ENCODE measurements at places on chromosomes 11 and 22. TPM values are rescaled to one million over a fixed set of nuclear protein-coding genes. Genes with fewer than 3 reads are reported as not detected.

PRR5 gene
- total RNA-seq: 13.7 TPM

IL18 gene
- 1.2 TPM for total RNA-seq

OR6A2 gene
- total RNA-seq: not detected

SERPING1 gene
- total RNA-seq: not detected

CLDN5 gene
- total RNA-seq: not detected

GAB4 gene
- total RNA-seq: not detected

SYCE3 gene
- total RNA-seq: not detected

OR4S2 gene
- total RNA-seq: not detected

DNA sequence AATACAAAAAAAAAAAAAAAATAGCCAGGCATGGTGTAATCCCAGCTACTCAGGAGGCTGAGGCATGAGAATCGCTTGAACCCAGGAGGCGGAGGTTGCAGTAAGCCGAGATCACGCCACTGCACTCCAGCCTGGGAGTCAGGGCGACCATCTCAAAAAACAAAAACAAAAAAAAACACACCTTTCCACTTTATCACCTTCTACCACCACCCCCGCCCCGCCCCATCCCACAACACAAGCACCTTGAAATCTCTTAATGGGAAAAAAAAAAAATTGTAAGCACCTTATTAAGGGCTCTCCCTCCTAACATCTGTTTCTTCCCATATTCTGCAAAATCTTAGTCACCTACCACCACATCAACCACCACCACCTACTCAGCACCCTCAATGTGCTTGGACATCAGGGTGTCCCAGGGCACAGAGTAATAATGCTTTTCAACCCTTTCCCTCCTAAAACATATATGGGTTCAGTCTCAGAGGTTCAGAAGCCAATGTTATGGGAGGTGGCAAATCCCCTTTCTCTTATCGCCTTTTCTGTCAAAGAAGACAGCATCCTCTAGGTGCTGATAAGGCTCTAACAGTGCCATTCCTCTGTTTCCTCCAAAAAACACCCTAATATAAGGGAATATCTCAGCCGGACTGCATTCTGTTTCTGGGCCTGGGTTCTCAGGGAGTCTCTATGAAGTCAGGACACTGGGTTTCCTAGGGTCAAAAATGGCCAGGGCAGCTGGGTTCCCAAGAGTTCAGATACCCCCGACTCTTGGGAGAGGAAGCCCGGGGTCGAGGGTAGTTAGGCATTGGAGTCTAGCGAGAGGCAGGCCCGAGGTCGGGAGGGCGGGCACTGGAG, 718 bp downstream of the INTS5 start:
- DNase-seq: no peak

DNA sequence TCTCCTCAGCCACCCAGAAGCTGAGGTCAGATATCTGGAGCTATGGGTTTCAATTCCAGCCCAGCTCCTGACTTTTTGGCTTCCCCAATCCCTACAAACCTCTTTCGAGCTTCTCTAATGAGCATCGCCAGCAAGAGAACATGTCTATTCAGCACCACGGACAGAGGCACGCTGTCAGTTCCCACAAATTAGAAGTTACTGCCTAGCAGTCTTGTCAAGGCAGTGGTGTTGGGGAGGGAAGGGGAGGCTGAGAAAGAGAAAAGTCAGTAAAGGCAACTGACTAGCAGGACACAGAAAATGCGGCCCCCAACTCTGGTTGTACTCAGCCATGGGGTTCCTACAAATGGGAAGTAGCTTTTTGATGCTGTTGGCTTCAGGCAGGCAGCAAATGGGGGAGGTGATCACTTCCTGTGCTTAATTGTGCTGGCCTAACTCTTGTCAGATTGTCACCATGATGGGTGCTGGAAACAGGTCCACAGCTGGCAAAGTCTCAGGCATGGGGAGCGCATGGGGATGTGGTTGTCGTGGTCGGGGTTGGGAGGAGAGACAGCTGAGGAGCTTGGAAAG, 205.9 kb downstream of the ST3GAL4 start:
- DNase-seq: no peak

DNA sequence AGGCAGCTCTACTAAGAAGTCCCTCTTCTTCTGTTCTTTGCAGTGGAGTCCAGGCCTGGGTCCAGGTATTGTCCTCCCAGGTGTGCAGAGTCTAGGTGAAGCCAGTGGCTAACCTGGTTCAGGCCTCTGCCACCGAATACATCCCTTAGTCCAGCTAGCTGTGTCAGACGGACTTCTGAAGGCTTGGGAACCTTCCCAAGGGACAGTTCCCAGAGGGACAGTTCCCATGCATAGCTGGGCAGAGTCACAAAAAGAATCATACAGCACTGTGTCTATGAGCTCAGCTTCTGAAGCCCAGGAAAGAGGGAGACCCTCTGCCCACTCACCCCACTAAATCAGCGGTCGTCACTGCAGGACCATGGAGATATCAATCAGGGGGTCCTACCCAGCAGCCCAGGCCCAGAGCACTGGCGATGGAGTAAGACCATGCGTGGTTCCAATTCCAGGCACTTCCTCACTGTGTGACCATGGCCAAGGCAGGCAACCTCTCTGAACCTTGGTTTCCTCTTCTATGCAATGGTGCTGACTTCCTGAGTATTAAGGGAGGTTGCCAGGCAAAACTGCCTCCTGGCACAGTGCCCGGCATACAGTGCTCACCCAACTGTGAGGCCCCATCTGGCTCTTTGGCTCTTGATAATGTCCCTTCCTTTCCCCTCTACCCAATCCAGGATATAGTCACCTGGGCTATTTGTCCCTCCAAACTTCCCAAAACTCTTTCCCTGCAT, 3.4 kb downstream of the MS4A10 start:
- no peak for DNase-seq

- DNase-seq: peak; percentile 85
These were observed 85.2 kb upstream of the PPARA start for GRCh38 chr22:46064966-46065666.

DNA sequence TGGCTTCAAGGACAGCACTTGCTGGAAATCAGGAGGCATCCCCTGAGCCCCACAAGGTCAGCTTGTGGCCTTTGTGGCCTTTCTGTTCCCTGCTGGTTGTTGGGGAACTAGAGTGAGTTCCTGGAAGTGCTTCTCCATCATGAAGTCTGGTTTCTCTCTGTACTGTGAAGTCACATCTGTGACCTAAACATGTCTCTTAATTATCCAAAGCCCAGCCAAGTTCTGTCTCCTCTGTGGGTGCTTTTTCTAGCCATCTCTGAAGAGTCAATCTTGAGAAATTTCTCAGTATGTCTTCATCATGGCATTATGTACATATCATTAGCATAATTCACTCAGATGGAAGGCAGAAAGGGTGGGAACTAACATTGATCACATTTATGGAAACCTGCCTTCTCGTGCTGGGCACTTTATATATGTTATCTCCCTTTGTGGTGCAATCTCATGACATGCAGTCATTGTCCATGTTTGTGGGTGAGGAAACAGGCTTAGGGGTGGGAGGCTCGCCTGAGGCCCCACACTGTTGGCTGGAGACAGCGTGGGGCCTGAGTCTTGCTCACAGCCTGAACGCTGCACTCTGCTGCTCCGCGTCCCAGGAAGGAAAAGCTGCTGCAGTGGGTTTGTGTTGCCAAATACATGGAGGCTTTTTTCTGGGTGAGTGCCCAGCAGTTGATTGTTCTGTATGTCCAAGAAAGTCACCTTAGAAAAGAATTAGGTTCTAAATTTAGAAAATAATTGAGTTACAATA, 24.6 kb downstream of the IGHMBP2 start:
- no peak for DNase-seq

GRCh38 chr11:827897-828192, at the start of gene CRACR2B:
Gene CRACR2B, plus strand, starts transcription at chr11:827919. Its CDS starts 689 bp downstream, at chr11:828608.
- DNase-seq: no peak

GRCh38 chr11:73388265-73389133, 12.3 kb downstream of the RELT start:
- DNase-seq: no peak

- DNase-seq: no peak
These were observed 11.4 kb downstream of the SESN3 start for GRCh38 chr11:95219599-95219998.

GRCh38 chr11:63839508-63840355, 822 bp downstream of the MARK2 start:
- no peak for DNase-seq

- no peak for DNase-seq
These were observed 12.9 kb upstream of the MUC6 start for GRCh38 chr11:1049431-1049891.

DNA sequence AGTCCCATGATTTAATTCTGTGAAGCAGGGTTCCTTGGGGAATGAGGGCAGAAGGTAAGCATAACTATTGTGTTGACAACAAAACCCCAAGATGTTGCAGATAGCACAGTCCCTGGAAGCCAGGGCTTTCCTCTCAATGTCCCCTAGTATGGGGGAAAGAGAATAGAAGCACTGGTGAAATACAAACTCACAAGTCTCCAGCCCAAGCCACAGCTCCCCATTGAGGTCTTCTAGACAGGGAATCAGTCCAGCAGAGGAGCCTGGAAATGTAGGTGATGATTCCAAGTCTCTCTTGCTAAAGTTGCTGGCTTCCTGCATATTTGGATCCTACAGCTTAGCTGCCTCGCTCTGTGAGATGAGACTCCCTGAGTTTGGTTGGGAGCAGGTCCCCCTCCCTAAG, 31.7 kb upstream of the DRD2 start:
- DNase-seq: no peak

- peak; percentile 19 for DNase-seq
These were observed 17.0 kb upstream of the DDX10 start for GRCh38 chr11:108647701-108648527.

- DNase-seq: no peak
These were observed 144.3 kb downstream of the TEAD1 start for GRCh38 chr11:12818333-12819015.

GRCh38 chr11:14021738-14022137, 59.2 kb downstream of the SPON1 start:
- DNase-seq: no peak

DNA sequence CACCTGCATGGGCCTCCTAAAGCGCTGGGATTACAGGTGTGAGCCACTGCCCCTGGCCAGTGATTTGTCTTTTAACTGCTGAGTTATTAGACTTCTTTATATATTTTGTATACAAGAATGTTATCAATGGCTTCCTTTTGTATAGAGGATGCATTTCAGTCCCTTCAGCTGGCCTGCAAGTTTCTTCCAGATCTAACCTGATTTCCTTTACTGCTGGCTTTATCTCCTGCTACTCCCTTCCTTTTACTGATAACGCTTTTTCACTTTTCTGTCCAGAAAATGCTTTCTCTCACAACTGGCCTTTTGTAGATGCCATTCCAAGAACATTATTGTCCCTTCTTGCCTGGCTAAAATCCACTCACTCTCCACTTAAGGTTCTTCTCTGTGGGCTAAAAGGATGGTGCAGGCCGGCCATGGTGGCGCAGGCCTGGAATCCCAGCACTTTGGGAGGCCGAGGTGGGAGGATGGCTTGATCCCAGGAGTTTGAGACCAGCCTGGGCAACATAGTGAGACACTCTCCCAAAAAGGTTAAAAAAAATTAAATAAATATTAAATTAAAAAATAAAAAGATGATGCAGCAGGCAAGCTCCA, 118.1 kb downstream of the NECTIN1 start:
- DNase-seq: no peak

- peak; percentile 99 for DNase-seq
These were observed 54.4 kb downstream of the TRAF6 start for GRCh38 chr11:36455658-36456111.

- no peak for DNase-seq
These were observed 58.4 kb downstream of the DGCR2 start for GRCh38 chr22:19063581-19064353.

DNA sequence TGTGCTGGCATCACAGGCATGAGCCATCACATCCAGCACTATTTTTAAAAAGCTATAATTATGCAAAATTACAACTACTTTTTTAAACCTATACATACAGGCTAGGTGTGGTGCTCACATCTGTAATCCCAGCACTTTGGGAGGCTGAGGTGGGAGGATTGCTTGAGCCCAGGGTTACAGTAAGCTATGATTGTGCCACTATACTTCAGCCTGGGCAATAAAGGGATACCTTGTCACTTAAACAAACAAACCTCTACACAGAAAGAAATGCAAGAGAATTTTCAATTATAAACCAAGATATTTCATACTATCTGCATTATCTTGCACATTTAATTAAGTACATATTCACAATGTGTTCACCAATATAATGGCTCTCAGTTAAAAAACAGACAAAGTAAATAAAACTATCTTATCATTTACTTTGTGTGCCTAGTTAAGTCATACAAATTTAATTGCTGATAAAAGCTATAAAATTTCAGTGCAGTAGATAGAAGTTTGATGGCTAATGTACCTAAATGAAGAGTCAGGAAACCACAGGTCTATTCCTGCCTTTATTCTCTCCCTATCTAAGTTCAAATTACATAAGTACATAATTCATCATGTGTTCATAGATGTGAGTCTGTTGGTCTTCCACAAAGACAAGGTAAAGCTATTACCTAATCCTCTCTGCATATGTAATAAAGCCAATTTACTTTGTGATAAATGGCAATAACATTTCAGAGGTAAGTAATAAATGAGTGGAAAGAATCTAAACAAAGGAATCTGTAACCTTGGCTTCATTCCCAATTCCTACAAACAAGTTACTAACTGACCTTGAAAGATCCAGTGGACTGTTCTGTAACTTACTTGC, 9.0 kb upstream of the RDX start:
- DNase-seq: no peak

- no peak for DNase-seq
These were observed 2.9 kb downstream of the THYN1 start for GRCh38 chr11:134250246-134250645.

All from SJSA1 (cell line).